ENCODE measurements at places on chromosomes 16 and 17.

DNA sequence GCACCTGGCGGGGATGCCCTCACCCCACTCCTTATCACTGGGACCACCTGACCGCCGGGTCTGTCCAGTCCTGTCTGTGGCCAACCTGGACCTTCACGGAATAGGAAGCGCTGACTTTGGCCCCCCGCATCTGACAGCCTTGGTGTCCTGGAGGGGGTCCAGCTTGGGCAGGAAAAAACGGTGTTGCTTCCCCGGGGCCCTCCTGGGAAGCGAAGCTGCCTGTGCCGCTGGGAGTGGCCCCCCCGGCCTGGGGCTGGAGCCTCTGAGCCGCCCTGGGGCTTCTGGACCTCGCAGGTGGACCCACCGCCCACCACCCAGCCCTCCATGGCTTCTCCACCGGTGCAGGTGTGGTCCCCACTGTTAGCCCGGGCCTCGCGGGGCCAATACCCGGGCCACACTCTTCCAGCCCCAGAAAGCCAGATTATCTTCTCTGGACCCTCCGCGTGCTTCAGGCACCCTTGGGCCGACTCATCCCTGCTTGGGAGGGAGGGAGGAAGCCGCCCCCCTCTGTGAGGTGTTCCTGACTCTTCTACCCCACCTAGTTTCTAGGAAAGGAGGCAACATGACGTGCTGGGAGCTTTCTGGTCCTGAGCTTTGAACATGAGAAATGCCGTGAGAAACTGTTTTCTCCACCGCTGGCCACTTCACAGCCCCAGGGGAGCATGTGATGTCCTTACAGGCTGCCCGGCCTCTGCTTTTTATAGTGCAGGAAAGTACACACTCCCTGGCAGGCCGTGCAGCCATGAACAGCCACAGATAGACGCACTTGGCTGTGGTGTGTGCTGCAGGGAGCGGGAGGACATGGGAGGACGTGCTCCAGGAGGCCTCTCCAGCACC, 1.1 kb downstream of the C1QTNF1 start:
- DNase-seq: no peak

GRCh38 chr17:43003542-43004172, 2.9 kb upstream of the IFI35 start:
- DNase-seq: no peak

- no peak for DNase-seq
These were observed 71.0 kb upstream of the CCL1 start for GRCh38 chr17:34434052-34434451.

GRCh38 chr17:45143767-45144198, 4.5 kb upstream of the HEXIM1 start:
- DNase-seq: no peak

GRCh38 chr16:69141014-69141413, 8.6 kb downstream of the UTP4 start:
- no peak for DNase-seq

- DNase-seq: no peak
These were observed 1.3 kb downstream of the HGS start for GRCh38 chr17:81685108-81685507.

DNA sequence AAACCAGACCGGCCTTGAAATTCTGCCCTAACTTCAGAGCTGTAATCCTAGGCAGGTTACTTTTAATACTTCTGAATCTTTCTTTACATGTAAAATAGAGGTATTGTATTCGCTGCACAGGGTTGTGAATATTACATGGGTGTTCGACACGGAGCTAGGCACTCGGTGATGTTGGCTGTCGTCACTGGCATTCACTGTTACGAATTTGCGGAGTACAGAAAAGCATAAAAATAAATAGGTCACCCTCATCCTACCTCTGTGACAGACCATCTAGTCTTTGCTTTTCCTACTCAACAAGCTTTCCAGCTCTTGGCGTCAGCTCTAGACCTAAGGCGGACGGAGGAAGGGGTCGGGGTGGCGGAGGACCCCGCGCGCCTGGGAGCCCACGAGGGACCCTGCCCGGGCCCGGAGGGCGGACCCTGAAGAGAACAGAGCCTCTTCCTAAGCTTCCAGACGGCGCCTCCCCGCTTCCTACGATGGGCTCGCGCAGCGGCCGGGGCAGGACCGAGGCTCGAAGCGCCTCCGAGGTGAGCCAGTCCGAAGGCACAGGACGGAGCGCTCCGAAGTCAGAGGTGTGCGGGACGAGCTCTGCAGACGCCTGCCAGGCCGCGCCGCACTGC, 879 bp upstream of the SPG7 start:
- no peak for DNase-seq

GRCh38 chr17:57966875-57967274, 11.7 kb upstream of the CUEDC1 start:
- no peak for DNase-seq

DNA sequence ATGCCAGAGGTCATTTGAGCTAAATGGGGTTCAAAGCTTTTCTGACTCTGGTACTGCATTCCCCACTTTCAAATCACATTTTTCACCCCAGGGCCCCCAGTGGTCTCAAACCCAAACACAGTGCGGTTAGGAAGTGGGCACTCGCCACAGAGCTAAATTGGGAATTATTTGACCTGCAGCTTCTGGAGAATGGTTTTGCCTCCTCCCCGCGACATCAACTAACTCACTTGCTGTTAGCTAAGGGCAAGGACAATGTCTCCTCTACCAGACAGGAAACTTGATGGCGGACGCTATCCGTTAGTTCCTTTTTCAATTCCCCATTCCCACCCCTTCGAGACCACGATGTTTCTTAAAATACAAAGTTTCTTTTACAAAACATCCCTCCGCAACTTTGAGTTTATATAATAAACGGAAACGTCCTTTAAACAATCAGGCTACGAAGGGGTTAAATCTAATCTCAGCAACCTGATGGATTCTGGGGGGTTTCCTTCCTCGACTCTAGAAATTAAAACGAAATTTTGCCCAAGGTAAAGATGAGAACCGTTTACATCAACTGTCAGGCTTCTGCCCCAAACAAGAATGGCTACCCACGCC, 500 bp upstream of the KAT7 start:
- no peak for DNase-seq

- peak; percentile 92 for DNase-seq
These were observed 12.7 kb upstream of the STAC2 start for GRCh38 chr17:39238311-39238972.

GRCh38 chr16:79267781-79268180, 332.8 kb downstream of the MAF start:
- DNase-seq: no peak
